ENCODE measurements at places on chromosomes 11 and 22.

GRCh38 chr11:79212741-79213190 lies 228.1 kb downstream of the TENM4 start:
- DNase-seq = no peak

DNA sequence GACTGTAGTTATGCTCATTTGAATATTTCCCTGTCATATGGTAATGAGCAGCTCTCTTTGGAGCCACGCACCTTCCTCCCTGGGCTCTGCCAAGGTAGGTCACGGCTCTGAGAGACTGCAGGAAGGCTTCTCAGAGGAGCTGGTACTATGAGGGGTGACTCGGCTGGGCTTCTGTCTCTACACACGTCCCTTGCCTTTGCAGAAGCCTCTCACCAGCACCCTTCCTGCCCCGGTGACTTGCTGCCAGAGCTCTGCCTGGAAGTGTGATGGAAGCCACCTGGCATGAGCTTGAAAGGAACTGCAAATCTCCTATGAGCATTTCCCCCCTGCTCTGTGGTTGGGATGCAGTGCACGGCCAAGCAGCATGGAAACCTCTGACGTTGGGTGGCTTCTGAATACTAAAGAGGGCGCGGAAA lies 74.2 kb downstream of the KIRREL3 start:
- no peak for DNase-seq

DNA sequence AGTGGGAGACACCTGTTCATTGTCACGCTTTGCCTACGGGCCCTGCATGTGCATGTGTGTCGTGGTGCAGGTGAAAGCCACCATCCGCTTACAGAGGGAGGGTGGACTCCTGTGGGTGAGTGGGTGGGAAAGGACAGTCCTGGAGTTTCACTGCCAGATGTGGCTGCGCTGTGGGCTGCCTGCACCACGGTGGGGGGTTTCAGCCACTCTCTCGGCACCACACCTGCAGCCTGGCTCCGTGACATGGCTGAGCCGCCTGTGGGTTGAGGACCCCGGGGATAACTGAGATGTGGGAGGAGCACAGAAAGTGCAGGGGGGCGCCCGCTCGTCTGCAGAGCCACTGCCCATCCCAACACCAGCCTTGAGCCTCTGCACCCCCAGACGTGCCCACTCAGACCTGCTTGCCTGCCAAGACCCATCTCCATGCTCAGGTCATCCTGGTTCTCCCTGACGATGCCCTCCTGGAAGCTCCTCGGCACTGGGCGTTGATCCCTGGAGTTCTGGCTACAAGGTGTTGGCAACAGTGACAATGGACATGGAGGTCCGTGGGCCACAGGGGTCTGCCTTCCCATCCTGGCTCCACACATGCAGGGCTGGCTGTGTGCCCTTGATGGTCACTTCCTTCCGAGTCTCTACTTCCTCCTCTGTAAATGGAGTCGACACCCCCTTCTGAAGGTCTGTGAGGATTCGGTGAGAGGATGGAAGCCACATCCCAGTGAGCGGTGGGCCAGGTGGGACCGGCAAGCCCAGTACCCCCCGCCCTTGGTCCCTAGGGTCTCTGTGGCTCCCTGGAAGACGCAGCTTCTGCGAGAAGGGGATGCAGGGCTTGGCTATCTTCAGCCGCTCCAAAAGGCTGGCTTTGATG lies 1007.0 kb downstream of the BRD1 start:
- no peak for DNase-seq

- DNase-seq = no peak
Observed at GRCh38 chr11:109184376-109184775, 237.6 kb upstream of the C11orf87 start.

GRCh38 chr11:11039208-11039965 lies 181.5 kb upstream of the ZBED5 start:
- DNase-seq = no peak

- no peak for DNase-seq
Observed at GRCh38 chr11:37621662-37622061, 1023.6 kb upstream of the RAG2 start.

DNA sequence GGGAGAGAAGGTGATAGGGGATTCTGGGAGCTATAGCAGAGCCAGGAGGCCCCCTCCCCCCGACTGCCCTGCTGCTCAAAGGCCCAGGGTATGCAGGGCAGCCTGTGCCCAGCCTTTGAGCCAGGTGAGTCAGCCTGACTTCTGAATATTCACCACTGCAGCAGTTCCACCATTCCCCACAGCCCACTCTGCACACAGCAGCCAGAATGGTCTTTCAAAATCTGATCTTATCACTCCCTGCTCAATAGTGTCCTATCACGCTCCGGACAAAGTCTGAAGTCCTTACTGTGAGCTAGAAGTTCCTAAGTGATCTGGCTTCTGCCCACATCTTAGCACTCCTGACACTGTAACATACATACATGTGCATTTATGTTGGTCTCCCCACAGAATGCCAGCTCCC lies 111.7 kb downstream of the BUD13 start:
- DNase-seq = no peak
